Fibroblast of the aortic adventitia (primary cell): ENCODE measurements at places on chromosomes 2 and 18.

- no peak for DNase-seq
Observed at GRCh38 chr2:98487806-98488189, 43.1 kb downstream of the INPP4A start.

DNA sequence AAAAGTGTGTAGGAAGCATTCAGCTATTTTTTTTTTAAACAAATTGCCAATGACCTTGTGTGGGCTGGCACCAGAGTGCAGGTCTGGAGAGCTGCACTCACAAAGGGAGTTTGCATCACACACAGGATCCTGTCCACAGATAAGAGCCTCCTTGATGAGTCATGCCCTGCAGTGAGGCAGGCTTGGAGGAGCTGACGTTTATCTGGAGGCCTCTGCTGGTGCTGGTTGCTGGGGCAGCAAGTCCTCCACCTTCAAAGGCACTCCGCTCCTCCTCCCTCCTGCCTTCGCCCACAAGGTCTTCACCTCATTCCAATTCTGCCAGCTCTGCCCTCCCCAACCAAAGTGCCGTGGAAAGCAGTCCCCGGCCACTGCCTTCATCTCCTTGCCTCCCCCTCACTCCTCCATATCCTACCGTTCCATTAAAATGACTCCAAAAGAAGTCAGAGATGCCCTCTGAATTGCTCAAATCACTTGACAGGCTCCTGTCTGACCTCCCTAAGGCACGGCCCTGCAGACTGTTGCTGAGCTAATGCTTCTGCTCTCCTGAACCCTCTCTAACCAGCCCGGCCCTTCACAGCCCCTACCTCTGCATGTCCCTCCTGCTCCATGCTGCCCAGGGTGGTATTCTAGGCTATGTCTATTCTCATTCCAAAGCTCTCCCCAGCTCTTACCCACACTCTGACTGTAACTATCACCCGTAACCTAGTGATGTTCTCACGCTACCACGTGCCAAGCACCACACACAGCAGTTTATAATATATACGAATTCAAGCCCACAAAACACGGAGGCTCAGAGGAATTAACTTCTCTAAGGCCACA lies 30.9 kb downstream of the LONRF2 start:
- peak; percentile 98 for DNase-seq

DNA sequence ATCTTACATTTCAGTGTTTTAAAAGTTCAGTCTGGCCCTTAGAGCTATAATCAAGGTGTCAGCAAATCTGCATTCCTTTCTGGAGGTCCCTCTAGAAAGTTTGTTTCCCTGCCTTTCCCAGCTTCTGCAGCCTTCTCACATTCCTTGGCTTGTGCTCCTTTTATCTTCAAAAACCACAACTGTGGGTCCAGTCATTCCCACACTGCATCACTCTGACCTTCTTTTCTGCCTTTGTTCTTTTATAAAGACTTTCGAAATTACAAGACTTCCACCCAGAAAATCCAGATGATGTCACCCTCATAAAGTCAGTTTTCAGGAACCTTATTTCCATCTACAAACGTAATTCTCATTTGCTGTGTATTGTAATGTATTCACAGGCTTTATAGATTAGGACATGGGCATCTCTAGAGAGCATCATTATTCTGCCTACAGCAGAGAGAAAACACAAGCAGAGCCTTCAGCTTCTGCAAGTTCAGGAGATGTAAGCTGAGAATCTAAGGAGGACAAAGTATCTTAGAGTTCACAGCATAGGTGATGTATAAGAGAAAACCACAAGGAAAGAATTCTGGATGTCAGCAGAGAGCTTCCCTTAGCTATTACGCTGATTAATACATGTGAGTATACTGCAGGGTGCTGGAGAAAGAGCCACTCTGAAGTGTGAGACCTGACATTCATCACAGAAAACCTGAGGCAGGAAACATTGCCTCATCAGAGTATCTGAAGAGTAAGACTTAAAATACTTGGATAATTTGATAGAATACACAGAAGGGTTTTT lies 1100.2 kb downstream of the CBLN2 start:
- DNase-seq: peak; percentile 93

GRCh38 chr18:49250816-49251388 lies 209.5 kb downstream of the DYM start:
- DNase-seq: peak; percentile 60

DNA sequence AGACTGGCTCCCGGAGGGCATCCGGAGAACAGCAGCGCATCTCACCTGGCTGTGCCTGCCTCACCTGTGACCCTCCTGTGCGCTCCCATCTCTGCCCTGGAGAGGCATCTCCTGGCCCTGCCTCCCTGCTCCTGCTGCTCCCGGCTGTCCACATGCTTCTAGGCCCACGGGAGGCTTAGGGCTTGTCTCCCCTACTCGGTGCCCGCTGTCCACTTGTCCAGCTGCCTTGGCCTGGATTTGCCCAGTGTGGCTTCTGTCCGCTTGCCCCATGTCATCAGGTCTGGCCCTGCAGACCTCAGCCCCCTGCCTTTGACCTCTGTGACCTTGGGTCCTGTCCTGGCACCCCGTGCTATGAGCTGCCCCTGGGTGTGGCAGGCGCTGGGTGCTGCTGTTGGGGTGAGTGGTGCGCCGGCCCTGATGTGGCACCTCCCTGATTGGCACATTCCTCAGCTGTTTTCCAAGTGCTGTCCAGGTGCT lies 4.5 kb downstream of the BOK start:
- no peak for DNase-seq

GRCh38 chr2:179424571-179424970 lies 159.9 kb upstream of the SESTD1 start:
- no peak for DNase-seq
